ENCODE measurements at places on chromosomes 5 and 9.
A peak's percentile ranks its signal among the peaks of the same experiment; 100 is the strongest.

DNA sequence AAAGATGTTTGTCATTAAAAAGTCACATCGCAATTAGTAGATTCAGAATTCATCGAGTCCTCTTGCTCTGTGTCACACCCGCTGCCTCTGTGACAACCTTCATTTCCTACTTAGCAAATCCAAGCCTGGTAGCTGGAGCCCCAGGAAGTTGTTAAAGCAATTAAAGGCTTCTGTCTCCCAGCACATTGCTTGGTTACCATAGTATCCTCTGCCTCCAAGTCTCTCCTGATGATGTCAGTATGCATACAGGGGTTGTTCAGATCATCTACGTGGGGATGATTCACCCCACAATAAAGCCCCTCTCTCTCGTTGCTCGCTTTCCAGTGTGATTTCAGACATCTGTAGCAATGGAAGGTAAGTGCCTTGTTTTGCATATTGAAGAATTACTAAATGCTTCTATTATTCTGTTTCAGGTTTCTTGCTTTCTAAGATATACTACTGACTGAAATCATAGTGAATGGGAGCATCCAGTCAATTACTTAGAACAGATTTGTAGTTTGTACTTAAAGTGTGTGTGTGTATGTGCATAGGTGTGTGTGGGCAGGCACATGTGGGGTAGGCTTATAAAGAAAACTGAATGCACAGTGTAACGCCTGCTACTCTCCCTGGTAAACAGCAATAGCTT lies 52.9 kb downstream of the PAM start:
- DNase-seq = peak; percentile 35

GRCh38 chr9:8521112-8521511 lies 721.5 kb upstream of the DMAC1 start:
- no peak for DNase-seq

DNA sequence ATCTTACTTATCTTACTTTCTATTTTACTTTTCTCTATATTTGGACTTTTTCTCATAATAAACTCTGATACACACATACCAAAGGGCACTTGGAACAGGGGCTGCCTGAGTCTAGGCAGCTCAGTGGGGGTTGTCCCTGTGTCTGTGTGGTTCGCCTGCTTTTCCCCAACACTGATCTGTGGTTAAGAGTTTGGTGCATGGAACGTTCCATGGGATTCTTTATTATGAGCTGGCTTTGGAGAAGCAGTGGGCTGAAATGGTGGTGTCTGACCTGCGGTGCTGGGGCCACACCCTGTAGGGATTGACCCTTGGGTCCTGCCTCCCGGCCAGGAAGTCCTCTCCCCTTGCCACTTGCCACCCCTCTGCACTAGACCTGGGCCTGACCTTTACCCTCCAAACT lies 47.4 kb downstream of the ANKRD33B start:
- DNase-seq = no peak

GRCh38 chr5:6910950-6911349 lies 197.7 kb downstream of the TENT4A start:
- no peak for DNase-seq

DNA sequence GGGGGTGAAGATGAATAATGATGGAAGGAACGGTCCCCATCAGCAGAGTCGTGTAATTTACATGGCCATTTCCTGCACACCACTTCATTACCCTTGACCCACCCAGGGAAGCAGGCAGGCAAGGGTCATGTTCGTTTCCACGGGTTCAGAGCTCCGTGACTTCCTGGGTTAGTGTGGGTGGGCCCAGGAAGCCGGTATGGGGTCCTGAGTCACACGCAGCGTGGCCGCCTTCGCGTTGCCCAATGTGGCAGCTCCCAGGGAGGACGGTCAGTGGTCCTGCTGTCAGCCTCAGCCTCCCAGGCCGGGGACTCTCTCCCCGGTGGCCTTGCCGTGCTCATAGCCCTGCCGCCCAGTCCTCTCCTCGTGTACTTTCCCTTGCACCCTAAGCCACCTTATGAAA lies 5.1 kb upstream of the TERT start:
- DNase-seq = no peak

DNA sequence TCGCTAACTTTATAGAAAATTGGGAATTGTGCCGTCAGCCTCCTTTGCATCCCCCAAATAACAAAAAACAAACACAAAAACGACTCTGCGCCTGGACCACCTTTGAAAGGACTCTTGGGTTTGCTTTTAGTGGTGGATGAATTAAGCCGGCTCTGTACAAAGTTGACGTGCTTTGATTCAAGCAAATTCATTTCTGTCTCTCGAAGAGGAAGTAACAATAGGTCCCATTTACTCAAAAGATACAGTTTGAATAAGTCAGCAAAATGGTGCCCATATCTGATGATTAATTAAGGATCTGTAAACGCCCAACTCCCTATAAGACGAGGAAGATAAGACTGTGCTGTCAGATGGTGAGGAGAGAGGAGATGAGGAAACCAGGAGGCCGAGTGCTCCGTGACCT lies 67.8 kb downstream of the AK8 start:
- DNase-seq = no peak

DNA sequence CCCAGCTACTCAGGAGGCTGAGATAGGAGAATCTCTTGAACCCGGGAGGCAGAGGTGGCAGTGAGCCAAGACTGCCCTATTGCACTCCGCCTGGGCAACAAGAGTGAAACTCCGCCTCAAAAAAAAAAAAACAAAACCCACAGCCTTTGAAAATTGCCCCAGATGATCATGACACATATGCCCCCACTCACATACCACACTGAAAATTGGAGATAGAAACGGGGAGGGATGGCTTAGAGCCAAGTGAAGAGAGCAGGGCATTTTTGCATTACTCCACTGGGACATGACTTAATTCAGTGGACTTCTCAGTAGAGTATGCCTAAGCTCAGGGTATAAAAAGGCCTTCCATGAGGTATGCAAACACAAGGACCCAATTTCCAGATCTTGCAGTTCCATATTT lies 309.3 kb downstream of the BNC2 start:
- no peak for DNase-seq

GRCh38 chr9:9771314-9771713 lies 841.5 kb downstream of the PTPRD start:
- no peak for DNase-seq

- DNase-seq = no peak
Measured at GRCh38 chr5:141420855-141421488, at the start of gene PCDHGA11. TSS of gene PCDHGA11 (plus strand) at chr5:141421051. CDS start at chr5:141421228, 177 bp downstream.

DNA sequence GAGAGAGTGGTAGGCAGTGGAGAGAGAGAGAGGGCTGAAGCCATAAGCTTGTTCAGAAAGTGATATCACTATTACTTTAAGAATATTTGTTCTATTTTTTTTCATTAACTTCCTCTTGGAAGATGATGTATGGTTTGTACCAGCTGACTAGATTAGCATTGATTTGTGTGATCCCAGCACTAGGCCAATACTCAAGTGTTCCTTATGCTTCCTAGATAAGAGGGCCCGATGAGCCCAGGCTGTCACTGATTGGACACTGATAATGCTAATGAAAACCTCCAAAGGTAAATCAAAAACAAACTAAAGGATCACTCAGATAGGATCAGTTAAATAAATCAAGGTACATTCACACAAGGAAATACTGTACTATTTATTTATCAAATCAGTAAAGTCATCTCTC lies 52.7 kb upstream of the OTULINL start:
- no peak for DNase-seq

GRCh38 chr5:119398727-119399466 lies 43.1 kb downstream of the TNFAIP8 start:
- no peak for DNase-seq

DNA sequence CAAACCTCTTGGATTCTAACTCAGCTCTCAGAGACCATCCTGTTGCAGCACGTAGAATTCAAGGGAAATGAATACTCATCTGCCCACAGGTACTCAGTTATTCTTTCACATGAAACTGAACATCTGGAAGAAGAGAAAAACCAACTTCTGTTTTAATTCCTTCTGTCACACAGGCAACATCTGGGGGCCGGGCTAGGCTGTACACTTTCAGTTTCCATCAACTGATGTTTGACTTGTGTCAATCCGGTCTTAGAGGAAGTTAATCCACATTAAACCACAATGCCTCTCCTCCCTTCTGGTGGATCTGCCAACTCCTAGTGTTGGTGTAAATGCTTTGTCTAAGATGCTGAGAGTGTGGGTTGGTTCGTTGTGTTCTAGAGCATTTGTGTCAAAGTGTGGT lies 17.6 kb downstream of the DMRT3 start:
- DNase-seq = no peak

DNA sequence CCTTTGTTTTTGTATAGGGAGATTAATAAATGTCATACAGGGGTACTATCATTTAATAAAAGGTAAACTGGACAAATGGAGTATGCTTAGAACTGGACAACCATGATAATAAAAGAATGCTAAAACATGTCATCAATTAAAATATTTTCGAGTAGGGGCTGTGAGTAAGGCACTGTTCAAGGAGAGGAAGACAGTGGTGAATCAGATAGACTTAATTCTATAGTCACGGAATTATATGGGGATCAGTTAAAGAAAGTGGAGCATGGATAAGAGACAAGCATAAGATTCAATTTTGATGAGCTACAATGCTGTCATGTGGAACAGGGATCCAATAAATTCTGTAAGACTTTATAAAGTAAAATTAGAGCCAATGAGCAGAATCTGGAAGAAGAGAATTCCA lies 104.5 kb downstream of the HMHB1 start:
- no peak for DNase-seq

GRCh38 chr9:26112724-26113123 lies 434.5 kb upstream of the TUSC1 start:
- DNase-seq = no peak

GRCh38 chr9:36862206-36863145 lies 171.6 kb downstream of the PAX5 start:
- peak; percentile 43 for DNase-seq

DNA sequence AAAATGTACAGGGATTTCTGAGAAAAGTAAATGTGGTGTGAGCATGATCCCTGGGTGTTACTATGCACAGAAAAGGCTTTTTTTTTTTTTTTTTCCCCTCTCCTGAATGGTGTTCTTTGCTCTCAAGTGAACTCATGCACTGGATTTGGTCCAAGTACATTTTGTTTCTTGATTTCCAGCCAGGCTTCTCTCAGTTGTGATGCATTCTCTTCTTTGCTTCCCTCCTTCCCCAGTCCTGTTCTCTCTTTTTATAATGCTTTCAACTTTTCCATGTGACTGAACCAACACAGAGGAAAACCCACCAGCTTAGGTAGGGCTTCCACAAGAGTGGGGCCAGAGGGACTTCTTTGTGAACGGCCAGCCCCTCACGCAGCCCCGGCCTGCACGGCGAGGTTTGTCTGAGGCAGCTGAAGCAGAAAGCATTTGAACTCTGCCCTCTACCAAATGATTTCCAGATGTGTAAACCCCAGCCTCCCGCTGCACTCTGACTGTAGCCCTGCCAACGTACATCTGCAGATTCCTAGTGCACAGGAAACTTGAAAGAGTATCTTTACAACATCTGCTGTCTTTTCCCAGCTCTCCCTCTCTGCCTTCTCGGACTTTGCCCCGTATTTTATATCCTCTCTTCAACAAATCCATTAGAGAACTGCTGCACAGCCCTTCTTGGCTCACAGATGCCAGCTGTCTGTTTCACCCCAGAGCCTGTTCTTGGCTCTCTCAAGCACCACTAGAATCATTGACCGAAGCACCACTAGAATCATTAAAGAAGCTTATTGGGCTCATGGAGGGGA lies 71.8 kb upstream of the CD180 start:
- no peak for DNase-seq

GRCh38 chr9:111514967-111515366 lies 10.0 kb upstream of the ZNF483 start:
- DNase-seq = no peak

DNA sequence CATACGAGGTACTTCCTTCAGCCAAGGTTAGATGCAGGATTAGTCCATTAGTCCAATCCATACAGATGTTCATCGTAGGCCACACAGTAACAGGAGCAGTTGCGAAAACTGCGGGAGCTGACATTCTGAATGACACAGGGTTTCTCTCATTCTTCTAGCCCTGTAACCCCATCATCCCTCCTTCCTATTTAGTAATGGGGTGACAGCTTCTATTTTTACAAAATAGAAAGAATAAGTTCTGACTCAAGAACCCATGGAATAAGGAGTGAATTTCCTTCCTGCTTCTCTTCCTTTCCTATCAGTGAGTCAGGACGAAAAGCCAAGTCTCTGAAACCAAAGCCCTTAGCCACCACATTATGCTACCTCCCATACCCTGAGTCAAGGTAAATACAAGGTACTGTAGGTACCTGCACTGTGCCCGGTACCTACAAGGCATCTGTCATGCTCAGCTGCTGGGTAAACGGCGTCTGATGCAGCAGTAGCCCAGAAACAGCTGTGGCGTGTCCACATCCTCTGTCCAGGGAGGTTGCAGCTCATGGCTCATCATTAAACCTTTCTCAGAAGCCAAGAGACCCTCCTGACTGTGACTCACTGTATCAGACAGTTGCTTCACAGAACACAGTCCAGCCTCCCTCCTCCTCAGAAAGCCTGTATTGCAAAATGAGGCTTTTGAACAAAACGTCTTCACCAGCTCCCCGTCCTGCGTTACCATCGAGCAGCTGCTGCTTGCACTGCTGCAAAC lies 84.2 kb downstream of the ESM1 start:
- no peak for DNase-seq

DNA sequence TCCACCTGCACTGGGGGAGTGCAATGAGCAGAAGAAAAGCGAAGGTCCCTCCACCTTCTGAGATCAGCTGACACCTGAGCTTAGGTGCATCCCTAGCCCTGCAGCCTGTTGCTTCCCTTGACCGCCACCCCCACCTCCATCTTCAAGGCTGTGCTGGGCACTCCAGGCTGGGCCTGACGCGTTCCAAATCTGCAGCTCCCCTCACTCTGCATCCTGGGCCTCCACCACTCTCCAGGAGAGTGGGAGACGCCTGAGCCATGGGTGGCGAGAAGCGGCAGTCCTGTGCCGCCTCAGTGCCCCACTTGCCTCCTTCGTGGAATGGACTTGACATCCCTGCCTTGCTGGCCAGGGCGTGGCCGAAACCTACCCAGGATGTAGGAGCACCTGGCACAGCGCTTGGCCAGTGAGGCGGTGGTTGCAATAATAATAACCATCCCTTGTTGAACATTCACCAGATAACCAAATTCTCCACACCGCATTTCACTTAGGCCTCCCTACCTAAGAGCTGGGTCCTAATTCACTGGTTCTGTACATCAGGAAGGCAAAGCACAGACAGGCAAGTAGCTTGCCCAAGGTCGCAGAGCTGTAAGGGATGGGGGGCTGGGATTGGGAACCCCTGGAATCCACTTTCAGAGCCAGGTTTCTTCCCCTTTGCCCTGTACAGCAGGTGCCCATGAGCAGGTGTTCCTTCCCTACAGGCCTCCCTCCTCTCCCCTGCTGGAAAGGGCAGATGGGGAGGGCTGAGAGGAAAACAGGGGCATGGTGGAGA lies 11.7 kb downstream of the B4GALT7 start:
- DNase-seq = no peak

GRCh38 chr5:144139586-144139985 lies 30.9 kb downstream of the YIPF5 start:
- DNase-seq = no peak

GRCh38 chr5:63794296-63794695 lies 167.9 kb downstream of the HTR1A start:
- DNase-seq = no peak

GRCh38 chr5:127892467-127893207 lies 189.4 kb downstream of the CCDC192 start:
- DNase-seq = no peak

- DNase-seq = no peak
Measured at GRCh38 chr5:109853377-109853776, 163.7 kb downstream of the MAN2A1 start.

GRCh38 chr5:78467752-78468357 lies 107.4 kb downstream of the SCAMP1 start:
- no peak for DNase-seq

GRCh38 chr9:5326893-5327548 lies 12.7 kb downstream of the RLN1 start:
- DNase-seq = peak; percentile 55

All from NT2/D1 (cell line).